ENCODE measurements at places on chromosomes 1 and 21.

DNA sequence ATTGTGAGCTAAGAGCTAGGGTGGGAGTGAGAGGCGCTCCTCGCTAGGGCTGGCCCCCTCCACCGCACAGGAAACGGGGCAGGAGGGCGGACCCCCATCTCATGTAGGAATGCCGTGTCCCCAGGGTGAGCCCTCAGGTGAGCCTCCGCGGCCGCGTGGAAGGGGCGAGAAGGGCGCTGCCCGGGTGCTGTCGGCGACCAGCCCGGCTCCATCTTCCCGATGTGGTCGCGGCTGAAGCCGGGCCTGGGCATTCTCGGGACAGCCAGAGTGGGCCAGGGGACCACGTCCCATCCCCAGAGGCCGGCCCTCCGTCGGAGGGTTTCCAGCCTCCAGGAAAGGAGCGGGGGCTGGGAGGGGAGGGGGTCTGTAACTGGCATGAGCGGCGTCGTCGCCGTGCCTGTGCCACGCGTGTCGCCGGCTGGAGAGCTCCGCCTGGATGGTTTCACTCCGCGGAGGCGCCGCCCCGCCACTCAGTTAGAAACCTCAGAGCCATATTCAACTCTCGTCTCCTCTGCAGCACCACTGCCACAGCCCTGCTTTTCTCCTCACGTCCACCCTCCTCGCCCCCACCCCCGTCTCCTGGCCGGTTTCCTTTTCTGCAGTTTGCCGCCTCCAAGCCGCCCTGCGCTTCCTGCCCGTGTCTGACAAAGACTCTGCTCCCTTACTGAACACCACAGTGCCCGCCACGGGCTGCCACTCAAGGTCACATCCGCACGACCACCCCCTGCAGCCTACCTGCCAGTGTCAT is at the start of gene TMEM269:
Gene TMEM269 (plus strand): TSS at position 46 of the 748 bp plus-strand sequence. CDS start 4,903 bp downstream, outside the sequence.
- DNase-seq, result no peak

GRCh38 chr21:39669976-39670661 is 57.4 kb downstream of the B3GALT5 start:
- no peak for DNase-seq

GRCh38 chr1:221565711-221566110 is 176.2 kb downstream of the DUSP10 start:
- no peak for DNase-seq

DNA sequence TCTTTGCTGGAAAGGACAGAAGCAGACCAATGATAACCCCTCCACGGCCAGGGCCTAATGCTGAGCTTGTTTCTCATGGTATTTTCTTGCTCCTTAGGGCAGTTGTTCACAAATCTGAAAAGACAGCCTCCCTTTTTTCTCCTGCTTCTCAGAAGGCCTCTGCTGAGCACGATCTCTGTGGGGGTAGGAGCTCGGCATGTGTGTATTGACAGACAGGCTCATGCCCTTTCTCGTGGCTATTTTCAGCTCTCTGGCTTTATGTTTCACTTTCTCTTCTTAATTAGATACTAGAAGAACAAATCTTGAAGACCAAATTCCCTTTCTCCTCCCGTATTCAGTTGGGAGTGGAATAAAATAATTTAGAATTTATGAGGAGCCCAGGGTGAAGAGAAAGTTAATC is 768 bp upstream of the RIIAD1 start:
- DNase-seq, result no peak

GRCh38 chr1:169692756-169693460 is 18.5 kb downstream of the SELL start:
- no peak for DNase-seq

DNA sequence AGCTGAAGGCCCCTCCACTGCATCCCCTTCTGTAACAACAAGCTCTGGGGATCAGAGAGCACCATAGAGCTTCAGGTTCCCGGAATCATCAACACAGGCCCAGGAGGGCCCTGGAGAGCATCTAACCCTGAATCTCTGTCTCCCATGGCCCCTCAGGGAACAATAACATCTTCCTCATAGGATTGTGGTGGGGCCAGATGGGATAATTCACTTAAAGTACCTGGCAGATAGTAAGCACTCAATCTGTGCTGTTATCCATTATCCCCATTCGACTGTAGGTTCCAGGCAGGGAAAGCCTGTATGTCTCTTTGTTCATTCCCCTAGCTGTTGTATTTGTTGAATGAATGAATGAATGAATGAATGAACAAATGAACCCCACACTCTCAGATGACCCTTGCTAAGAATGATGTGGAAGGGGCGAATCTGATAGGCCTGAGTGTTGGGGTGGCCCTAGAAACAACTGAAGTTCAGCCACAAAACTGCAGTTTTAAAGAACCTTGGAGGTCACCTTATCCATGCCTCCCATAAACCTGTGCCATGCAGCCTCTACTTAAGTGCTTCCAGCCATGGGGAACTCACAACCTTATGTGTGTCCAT is 14.5 kb downstream of the LAPTM5 start:
- no peak for DNase-seq

DNA sequence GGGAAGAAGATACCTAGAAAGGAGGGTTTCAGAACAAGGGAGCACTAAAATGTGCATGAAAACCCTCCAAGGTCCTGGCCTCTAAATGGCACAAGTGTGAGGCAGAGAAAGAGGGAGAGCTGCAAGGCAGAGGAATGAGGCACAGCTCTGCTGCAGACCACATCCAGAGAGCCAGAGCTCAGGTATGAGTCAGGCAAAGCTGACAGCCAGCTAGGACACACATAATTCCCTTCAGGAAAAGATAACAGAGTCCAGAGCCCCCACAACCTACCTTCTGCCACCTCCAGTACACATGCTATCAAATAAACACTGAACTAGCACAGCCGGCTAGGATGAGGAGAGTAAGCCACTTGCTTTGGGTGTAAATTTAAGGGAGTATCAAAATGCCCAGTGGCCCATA is 62.2 kb downstream of the HSF2BP start:
- DNase-seq, result no peak

- no peak for DNase-seq
These were observed 1.4 kb downstream of the HS2ST1 start for GRCh38 chr1:86915737-86916235.

DNA sequence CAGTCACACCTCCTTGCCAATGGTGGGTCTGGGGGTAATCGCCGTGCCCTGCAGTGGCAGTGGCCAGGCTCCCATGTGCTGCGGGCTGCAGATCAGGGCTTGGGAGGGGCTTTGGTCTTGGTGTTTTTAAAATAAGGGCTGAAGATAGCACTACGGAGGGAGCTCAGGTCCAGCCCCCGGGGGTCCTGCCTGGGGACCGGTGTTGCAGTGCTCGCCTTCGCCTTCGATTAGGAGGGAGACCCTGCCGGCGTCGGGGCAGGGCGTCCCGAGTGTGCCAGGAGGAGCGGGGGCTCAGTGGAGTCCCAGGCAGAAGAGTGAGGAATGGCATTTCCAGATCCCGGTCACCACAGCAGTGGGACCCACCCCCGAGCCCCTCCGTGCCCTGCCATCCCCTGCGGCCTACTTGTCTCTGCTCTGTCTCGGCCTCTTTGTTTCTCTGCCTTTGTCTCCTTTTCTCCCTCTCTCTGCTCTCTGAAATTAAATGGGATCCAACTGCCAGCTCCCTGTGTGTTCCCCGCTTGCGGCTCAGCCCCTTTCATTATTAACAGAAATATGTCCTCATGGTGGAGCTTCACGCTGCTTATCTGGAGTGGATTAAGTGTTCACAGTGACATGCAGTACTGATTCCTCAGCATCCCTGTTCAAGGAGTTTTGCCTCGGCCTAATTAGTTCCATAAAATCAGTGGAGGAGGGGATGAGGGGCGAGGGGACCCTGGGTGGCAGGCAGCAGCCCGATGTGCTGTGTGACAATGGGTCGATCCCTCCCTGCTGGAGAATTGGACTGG is 44.4 kb downstream of the DMRTB1 start:
- DNase-seq, result no peak
